Kidney tubule cell (primary cell): ENCODE measurements at places on chromosomes 6 and 20.

DNA sequence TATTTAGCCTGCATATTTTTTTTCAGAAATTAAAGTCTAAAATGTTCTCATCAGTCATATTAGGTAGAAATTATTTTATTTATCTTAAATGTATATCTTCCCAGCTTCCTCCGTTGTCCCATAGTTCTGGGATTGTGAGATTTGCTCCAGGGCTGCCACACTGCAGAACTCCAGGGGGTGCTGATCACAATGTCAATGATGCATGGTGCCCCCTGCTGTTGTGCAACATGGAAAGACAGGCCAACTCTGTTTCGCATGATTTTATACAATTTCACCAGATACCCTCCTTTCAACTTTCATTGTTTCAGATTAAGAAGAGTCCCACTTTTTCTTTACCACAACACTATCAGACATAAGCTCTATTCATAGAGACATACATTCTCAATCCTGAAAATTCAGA is 35.9 kb downstream of the ID4 start:
- DNase-seq: no peak

GRCh38 chr6:72936766-72937559 is 288.3 kb downstream of the KHDC1L start:
- DNase-seq: no peak

DNA sequence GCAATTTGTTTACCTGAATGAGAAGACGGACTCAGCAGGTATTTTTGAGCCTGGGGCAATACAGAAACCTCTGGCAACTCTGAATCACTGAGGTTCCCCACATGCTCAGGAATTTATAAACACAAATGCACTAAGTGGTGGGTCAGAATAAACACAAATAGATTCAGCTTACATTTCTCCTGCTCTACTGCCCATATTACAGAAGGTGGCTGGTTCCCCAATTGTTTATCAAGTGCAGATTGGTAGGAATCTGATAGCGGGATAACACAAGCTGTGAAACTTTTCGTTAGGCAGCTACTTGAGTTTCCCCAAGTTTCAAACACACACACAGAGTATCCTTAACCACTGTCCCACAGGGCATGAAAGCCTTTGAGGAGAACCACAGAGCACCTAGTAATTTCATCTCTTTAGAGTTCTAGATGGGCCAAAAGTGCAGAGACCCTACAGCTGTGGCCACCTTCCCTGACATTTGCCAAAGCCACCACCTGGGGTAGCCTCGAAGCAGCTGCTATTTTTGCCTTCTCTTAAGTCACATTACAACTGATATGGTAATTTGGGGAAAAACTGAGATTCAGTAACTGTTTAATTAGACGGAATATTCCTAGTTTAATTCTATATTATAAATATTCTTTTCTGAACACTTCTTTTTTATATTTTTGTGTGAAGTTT is 204.2 kb upstream of the PTCHD4 start:
- no peak for DNase-seq

GRCh38 chr20:17854307-17854903 is 114.2 kb downstream of the SNX5 start:
- peak; percentile 19 for DNase-seq

- peak; percentile 57 for DNase-seq
Measured at GRCh38 chr6:138973466-138974153, 14.4 kb downstream of the REPS1 start.

DNA sequence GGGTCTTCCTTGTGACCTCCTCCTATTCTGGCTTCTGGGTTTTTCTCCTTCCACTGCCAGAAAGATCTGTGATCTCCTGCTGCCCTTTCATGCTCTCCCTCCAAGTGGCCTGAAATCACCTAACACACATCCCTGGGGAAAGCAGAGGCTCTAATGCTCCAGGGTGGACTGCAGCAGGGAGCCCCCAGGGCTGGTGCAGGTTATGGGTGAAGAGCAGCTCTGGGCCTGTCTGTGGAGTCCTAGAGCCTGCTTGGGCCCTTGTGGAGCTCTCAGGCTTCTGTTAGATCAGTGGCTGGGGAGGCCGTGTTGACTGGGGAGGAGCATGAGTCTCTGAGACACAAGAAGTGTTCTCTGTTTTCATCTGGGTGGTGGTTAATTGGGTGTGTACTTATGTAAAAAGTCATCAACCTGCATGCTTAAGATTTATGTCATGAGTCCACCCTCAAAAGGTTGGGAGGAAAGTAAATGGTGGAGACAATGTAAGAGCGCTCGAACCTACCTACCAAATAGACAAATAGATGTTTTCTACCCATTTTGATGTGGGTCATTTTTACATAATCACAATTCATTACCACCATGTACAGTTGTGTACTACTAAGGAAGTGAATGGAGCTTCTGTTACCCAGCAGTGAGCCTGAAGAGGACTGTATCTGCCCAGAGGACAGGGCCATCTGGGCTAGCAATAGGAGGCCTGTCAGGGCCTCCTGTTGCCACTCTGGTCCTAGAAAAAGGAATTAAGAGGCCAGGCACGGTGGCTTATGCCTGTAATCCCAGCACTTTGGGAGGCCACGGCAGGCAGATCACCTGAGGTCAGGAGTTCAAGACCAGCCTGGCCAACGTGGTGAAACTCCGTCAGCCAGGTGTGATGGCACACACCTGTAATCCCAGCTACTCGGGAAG is 32.0 kb upstream of the RNF8 start:
- DNase-seq: no peak

- no peak for DNase-seq
Measured at GRCh38 chr6:53311586-53311935, 37.2 kb downstream of the ELOVL5 start.

DNA sequence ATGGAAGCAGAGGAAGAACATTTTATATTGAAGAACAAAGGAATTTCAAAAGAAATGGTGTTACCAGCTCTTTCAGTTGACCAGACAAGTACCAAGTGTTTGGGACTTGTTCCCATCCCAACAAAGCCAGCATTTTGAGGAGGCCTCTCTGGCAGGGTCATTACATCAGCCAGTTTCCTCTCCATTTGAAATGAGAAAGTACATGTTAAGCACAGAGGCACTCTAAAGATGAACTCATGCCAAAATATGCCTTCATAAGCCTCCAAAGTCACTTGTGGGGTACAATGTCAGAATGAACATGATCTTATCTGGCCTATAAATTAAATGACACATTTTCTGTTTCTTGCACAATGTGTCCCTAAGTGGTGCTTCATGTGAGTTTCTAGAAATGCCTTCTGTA is 223.9 kb downstream of the PRL start:
- no peak for DNase-seq

DNA sequence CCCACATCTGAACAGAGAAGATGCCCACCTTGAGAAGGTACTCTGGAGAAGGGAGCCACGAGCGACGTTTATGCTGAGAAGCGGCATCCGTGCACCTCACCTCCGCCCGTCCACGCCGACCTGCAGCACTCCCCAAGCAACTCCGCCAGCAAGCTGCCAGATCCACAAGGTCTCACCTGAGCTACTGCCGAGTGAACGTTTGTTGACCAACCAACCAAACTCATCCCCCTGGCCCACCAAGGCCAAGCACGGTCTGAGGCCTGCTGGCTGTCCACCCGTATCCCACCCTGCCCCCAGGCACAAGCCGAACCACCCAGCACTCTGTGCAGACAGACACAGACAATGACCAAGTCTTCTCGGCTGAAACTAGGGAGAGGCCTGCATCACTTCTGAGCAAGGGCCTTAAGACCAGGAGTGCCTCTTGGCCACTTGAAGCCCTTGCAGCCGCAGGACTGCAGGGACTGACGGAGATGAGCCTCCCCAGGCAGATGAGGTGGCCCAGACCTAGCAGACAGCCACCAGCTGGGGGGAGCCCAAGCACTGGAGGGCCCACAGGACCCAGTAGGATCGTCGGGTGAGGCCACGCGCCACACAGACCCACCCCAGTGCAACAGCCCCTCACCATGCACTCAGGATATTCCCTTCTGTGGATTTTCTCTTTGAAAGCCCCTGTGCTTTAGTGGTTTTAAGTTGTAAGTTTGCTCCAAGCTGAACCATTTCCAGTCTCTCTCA is 12.1 kb downstream of the TAF4 start:
- no peak for DNase-seq

DNA sequence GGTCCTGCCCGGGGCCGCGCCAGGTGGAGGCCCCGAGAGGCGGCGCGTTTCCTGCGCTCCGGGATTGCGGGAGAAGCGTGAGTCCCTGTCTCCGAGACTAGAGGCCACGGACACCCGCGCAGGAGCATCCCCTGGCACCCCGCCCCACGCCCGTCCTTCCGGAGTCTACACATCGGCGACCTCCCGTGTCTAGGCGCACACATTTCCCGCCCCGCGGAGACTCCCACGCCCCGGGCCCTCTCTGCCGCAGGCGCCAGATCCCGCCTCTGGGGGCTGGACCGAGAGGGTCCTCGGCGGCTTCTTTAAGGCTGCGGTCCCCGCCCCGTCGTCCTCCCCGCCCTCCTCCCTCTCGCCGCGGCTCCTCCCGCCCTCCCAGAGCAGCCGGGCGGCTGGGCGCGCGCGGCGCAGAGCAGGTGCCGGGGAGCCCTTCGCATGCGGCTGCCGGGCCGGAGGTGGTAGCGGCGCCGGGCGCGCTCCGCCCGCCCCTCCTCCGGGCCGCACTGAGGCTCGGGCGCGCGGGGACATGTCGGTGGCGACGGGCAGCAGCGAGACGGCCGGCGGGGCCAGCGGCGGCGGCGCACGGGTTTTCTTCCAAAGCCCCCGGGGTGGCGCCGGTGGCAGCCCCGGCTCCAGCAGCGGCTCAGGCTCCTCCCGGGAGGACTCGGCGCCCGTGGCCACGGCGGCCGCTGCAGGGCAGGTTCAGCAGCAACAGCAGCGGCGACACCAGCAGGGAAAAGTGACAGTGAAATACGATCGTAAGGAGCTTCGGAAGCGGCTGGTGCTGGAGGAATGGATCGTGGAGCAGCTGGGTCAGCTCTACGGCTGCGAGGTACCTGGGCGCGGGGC is at the start of gene PPP1R14C:
Gene PPP1R14C (plus strand): TSS at position 375 of the 846 bp plus-strand sequence. CDS start 149 bp downstream, at position 524.
- DNase-seq: peak; percentile 86

- no peak for DNase-seq
Measured at GRCh38 chr6:151443454-151443853, 8.5 kb downstream of the RMND1 start.

DNA sequence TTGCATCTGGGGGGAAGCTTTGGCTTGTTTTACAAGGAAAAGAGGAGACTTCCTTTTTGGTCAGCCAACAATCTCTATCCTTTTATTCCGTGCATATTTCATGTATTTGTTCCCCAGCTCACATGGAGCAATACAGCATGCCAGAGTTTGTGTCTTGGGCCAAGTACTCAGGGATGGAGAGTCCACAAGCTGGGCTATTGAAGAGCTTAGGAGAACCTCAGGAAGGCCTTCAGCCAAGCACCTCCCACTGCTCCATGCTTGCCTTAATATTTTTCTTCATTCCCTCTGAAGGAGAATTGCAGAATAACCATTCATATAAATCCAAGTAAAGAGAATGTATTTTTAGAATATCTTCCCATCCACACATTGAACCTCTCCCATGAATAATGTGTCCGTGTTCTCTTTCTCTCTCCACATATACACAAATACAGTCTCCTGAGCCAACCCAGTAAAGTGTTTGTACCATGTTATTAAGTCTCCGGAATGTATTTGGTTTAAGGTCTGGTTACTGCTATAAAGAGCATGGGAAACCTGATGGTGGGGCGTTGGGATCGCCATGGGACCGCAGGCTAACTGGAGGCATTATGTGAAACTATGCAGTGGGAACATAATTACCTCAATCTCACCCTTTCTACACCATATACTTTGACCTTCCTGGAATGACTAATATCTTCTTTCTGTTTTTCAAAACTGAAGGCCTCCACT is 3.0 kb downstream of the LAMA4 start:
- DNase-seq: peak; percentile 48

DNA sequence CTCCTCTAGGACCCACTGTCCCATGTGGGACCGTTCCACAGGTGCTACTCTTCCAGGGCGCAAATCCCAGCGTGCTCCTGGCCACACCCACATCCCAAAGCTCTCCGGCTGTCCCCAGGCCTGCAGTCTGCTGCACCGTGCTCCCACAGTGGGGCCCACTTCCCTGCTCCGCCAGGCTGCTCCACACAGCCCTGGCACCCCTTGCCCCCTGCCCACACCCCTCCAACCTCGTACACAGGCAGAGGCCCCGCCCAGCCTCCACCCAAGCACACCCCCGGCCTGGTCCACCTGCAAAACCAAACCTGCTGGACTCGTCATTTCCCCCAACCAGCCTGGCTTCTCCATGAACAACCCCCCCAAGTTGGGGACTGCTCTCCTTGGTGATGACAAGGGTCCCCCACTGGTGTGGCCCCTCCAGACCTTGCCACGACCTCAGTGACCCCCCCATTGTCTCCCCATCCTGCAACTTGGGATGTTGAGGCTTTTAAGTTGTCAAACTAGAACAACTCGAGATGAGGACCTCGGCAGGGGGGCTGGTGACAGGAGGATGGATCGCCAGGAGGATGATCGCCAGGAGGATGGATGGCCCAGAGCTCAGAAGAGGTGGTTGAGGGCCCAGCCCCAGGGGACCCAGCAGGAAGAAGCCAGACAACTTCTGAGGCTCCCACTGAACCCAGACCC is 27.1 kb downstream of the YTHDF1 start:
- DNase-seq: no peak

DNA sequence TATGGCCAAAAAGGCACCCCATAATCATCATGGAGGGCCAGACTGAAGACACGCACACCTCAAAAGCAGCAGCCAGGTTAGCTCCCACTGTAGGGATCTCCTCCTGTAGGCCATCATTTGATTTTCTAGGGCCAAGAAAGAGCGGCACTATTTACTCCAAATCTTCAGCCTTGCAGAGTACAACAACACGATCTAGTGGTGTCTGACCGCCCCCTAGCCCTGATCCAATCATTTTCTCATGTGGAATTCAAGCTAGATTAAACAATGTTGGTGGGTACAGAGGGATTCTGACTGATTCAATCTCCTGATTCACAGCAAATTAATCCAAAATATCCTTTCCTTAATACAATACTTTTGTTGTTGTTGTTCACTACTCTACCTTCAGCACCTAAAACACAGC is 12.5 kb downstream of the GNAS-AS1 start:
- DNase-seq: no peak

DNA sequence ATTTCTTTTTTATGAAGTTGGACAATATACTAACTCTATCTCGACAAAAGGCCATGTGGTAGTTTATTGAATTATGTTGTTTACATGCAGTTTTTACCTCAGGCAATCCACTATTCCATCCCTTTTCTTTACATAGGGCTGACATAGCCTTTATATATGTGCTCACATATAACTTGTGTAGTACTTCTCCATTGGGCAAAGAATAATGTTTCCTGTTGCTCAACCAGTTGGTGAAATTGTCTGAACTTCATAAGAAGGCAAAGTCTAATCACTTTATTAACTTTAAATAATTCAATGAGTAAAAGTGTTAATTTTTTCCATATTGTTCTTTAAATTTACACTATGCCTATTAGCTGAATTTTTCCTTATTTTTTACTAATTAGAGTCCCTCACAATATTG is 1272.1 kb downstream of the EPHA7 start:
- DNase-seq: no peak

- DNase-seq: peak; percentile 99
Measured at GRCh38 chr20:6533761-6534479, 233.6 kb upstream of the BMP2 start.

- DNase-seq: no peak
Measured at GRCh38 chr20:22716821-22717351, 132.5 kb upstream of the FOXA2 start.

DNA sequence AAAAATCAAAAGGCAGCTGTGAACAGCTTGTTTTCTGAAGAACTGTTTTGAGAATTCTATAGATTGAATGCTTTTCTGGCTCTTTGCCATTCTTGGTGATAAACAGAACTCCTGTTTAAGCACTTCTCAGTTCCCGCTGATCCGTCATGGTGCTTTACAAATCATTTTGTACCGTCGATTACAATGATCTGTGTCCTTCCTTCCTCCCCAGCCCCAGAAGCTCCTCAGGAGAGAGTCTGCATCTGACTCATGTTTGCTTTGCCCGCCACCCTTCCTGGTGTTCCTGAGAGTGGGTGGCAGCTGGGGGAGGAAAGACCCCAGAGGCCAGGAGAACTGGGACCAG is 538.6 kb upstream of the MARCKS start:
- no peak for DNase-seq
